Fibroblast of skin of scalp (primary cell): ENCODE measurements at places on chromosomes 13 and 19.

- no peak for DNase-seq
Measured at GRCh38 chr19:49896863-49897621, at the start of gene IL4I1. Gene IL4I1, minus strand, starts transcription at chr19:49896887. Its CDS starts 727 bp downstream, at chr19:49896160.

- DNase-seq, result no peak
Measured at GRCh38 chr13:41127701-41128100, 4.9 kb downstream of the KBTBD6 start.

DNA sequence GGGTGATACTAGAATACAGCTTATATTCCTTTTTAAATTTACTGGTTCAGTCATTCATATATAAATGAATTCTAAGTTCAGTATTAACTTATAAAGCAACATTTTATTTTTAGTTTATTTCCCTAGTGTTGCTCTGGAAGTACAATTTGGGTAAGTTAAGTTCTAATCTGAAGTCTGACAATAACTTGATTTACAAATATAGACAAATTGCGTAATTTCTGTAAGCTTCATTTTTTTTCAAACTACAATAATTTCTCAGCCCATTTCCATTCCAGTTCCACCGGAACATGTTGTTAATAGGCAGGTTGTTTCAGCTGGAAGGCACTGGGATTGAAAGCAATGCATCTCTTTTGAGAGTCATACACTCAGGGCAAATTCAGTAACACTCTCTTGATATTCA is 2000.7 kb downstream of the OLFM4 start:
- no peak for DNase-seq

DNA sequence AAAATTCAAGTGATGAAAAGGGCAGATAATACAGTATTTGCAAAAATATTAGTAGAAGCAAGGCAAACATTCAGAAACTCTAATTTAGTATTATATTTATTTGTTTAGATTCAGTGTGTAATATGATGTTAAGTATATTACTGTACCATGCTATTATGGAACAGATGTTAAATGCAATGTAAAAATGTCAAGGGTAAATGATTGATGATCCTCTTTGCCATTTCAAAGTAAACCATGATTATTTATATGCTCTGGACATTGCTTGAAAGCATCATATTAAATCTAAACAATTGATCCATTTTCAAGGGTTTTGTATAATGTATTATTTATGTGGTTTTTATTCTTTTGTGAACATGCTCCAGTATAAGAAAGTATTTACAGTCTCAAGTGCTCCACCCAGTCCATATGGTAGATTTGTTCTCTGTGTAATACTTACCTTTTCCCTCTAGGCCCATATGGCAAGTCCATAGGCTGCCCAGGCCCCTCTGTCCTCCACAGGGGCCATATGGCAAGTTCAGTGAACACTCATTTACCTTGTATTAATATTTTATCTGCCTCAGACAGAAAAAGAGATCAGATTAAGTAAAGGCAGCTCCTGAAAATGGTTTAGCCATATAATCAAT is 353.5 kb downstream of the DACH1 start:
- no peak for DNase-seq

DNA sequence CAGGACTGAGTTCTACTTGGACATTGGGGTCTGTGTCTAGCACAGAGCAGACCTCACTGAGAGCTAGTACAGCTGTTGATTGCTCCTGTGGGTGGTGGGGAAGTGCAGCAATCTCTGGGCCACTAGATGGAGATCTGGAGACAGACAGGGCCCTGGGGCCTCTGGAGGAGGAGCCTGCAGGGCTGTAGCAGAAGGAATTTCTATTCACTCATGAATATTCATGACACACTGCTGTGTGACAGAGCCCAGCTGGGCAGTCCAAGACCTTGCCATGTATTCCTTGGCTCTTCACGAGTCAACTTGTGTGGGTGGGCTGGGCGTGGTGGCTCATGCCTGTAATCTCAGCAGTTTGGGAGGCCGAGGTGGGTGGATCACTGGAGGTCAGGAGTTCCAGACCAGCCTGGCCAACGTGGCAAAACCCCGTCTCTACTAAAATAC is 37.5 kb downstream of the SUGP2 start:
- DNase-seq, result peak; percentile 83

GRCh38 chr13:25300861-25301346 is 521 bp upstream of the NUP58 start:
- no peak for DNase-seq

DNA sequence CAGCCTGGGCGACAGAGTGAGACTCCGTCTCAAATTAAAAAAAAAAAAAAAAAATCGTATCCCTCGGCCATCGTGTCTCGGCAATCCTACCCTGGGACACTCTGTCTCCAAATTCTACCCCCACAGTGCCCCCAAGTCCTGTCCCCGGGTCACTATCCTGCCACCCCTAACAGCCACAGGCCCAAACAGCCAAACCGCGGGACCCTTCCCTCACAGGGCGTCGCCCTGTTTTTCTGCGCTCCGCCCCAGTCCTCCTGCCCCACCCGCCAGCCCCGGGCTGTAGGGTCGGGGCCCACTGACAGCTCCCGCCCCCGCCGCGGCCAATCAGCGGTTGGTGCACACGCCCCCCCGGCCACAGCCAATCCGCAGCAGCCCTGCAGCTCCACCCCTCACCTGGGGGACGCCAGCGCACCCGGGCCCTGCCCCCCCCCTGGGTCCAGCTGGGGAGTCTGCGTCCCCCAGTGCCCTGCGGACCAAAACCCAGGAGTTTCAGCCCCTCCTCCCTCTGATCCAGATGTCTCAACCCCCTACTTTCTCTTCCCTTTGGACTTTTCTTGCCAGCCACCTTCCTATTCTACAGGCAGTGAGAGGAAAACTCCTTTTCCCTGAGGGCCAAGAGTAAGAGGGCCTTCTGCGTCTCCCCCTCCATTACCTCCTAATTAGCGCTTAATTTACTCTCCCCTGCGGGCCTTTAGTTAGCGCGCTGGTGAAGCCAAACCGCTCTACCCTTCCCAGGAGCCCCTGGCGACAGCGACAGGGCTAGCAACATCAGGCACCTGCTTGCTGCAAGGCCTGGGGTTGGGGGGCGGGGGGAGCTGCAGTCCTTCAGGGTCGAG is 1.5 kb upstream of the BCAT2 start:
- peak; percentile 69 for DNase-seq

DNA sequence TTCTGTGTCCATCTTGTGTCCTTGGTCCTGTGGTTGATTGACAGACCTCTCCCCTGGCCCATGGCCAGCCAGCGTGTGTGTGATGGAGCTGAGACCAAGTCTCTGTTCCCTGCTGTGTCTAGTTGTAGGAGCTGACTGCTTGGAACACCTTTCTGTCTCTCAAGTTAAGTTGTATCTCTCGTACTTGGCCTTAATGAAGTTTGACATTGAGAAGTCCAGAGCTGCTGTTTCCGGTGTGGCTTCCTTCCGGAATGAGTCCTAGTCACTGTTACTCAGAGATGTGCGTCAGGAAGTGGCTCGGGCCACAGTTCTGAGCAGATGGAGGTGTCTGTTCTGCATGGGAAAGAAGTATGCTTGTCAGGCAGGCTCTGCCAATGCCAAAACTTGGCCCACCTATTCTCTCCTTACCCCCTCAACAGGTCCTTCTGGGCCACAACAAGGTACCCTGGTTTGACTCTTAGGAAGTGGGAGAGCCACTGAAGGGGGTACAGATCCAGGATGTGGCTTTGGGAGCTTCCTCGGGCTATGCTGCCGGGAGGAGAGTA is 54.3 kb downstream of the GATAD2A start:
- peak; percentile 51 for DNase-seq

GRCh38 chr19:6250909-6251308 is 28.9 kb downstream of the MLLT1 start:
- DNase-seq, result no peak

DNA sequence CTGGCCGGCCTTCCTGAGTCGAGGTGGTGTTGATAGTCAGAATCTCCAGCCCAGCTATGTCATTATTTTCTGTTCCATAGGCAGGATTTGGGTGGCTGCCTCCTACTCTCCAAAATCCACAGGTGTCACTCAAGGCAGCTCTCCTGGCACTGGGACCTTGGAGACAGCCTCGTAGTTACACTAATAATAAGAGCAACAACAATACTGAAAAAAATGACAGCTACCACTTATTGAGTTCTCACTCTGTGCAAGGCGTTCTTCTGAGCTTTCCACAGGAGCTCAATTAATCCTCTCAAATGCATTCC is 12.2 kb upstream of the KLK12 start:
- no peak for DNase-seq

DNA sequence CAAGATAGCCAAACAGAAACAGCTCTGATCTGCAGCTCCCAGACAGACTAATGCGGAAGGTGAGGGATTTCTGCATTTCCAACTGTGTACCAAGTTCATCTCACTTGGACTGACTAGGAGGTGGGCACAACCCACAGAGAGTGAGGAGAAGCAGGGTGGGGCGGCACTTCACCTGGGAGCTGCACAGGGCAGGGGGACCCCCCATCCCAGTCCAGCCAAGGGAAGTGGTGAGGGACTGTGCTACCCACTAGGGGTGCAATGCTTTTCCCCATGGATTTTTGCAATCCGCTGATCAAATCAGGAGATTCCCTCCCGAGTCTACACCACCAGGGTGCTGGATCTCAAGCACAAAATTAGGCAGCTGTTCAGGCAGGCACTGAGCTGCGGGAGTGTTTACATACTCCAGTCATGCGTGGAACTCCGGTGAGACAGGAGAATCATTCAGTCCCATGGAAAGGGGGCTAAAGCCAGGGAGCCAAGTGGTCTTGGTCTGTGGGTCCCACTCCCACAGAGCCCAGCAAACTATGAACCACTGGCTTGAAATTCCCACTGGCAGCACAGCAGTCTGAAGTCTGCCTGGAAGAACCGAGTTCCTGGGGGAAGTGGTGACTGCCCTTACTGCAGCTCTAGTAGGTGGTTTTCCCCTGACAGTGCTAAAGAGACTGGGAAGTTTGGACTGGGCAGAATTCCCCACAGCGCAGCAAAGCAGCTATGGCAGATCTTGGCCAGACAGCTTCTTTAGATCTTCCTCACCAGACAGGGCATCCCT is 85.1 kb upstream of the UFM1 start:
- DNase-seq, result no peak

DNA sequence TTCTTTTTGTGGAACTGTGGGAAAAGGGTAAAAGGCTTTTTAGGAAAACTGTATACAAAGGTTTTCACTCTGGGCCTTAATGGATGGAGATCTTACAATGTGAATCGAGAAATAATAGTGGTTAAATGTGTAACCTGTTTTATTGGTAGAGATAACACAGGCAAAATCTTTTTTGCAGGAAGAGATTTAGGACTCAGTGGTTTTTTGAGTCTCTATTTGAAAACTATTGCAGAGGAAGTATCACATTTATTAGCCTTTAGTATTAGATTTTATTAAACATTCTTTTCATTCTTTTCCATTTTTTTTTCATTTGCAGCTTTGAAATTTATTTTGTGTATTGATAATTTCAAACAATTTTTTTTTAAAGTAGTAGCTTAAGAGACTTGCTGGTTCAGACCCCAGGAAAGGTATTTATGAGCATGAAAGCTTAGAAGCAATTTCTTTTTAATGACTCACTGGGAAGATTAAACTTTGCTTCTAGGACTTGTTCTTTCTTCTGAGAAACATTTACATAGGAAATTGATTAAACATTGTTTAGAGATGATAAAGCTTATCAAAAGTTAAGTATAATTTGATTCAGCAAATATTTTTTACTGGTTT is 10.5 kb downstream of the KLF5 start:
- DNase-seq, result peak; percentile 21

DNA sequence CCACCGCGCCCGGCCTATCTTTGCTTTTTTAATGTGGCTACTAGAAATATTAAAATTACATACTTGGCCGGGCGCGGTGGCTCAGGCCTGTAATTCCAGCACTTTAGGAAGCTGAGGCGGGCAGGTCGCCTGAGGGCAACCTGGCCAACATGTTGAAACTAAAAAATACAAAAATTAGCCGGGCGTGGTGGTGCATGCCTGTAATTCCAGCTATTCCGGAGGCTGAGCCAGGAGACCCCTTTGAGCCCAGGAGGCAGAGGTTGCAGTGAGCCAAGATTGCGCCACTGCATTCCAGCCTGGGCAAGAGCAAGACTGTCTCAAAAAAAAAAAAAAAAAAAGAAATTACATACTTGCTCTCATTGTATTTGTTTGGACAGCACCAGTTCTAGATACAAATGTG is 34.8 kb upstream of the DPRX start:
- DNase-seq, result no peak

- DNase-seq, result peak; percentile 78
Measured at GRCh38 chr19:48418317-48419064, 25.0 kb downstream of the GRIN2D start.

DNA sequence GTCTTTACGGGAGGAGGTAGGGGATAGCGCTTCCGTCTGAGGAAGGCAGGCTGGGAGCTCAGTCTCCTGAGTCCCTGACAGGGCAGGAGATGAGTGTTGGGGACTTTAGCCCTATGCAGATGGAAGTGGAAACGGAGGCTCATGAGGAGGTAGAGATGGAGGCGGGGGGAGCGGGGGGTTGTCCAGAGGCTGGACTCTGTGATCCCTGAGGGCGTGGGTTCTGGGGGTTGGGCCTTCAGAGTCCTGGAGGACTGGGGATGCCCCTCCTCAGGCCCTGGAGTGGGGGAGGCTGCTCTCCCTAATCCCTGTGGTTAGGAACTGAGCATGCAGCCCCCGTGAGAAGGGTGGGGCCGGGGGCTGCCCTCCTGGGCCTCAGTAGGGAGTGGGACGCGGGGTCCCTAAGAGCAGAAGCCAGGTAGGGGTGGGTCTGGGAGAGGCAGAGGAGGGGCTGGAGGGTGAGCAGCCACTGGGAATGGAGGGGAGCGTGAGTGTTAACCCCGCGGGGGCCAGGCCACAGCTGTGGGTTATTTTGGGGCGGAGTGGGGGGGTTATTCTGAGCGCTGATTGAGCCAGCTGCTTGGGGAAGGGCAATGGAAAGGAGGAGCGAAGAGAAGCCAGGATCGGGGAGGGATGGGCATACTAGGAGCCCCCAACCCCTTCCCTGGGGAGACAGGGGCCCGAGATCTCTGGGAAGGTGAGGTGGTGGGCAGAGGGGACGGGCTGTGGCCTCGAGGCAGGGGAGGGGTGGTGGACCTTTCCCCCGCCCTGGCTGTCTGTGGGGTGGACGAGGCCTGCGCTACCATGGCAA is 2.8 kb downstream of the GRIN2D start:
- no peak for DNase-seq

DNA sequence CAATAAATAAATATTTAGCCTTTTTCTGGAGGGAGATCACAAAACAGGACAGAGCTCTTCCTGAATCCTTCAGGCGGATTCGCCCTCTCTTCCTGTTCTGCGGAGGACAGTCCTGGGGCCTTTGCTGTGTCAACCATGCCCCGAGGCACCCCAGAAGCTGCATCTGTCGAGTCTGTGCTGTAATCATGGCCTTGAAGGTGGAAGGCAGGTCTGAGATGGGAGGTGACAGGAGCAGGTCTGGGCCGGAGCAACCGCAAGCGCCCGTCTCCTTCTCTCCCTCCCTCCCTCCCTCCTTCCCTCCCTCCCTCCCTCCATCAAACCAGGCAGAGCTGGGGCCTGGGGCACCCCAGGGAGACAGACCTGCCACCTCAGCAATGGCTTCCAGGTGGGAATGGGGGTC is 4.6 kb upstream of the FXYD3 start:
- no peak for DNase-seq

DNA sequence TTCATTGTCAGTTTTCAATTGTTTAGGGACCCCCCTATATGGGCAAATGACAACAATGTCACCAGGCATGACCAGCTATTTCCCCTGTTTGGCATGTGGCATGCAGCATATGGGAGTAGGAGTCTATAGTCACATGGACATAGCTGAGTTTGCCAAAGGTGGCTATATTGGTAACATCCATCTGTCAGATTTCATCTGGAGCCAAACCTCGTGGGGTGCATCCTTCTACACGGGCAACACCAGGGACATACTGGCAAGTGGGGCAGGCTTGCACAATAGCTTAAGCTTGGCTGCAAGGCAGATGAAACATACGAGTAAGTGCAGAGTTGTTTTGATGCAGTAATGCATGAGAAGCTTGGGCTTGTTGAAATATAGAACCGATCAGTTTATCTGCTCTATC is 24.5 kb upstream of the ZNF816 start:
- DNase-seq, result no peak
